CD8-positive, alpha-beta T cell (primary cell): ENCODE measurements at places on chromosomes 12 and 14.

GRCh38 chr12:93918262-93918661, 230.1 kb upstream of the PLXNC1 start:
- DNase-seq = no peak

GRCh38 chr12:6376079-6376869, 911 bp upstream of the SCNN1A start:
- no peak for DNase-seq

GRCh38 chr12:131364903-131365820, 345.7 kb upstream of the SFSWAP start:
- no peak for DNase-seq

DNA sequence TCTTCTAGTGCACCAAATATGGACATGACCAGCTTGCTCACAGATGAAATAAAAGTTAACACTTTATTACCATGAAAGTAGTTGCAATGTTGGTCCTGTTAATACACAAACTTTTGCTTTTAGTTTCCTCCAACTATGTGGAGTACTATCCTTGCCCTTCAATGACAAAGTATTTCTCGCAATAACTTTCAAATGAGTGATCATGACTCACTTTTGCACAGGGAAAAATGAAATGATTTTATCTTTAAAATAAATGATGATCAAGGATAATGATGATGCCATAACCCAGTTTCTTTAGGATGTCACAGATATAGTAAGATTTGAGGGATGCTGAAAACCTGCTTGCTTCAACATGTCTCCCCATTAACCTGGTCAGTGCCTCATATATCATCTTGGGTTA, 254.0 kb upstream of the KITLG start:
- no peak for DNase-seq

DNA sequence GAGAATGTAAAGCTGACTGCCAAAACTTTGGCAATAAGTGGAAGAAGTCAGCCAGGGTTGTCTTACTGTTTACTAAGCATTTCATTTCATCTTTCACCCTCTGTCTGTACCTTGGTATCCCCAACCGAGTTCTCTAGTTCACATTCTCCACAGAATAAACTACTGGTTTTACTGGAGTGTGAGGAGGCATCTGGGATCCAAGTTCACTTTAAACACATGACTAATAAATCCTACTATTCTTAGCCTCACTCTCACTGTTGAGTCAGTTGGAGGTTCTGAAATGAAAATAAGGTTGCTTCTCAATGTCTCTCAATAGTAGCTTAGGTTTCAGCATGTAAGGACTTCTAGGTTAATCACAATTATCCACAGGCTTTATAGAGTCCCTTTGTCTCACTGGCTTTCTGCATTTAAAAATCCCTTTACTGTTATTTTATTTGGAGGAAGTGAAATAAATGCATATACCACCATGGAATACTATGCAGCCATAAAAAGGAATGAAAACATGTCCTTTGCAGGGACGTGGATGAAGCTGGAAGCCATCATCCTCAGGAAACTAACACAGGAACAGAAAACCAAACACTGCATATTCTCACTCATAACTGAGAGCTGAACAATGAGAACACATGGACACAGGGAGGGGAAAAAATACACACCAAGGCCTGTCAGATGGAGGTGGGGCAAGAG, 95.8 kb downstream of the EPS8 start:
- no peak for DNase-seq
